NCI-H1694 treated with DMSO at 0.1 percent for 48 hours (cell line): ENCODE measurements at places on chromosomes 7 and 10.

- DNase-seq: no peak
Measured at GRCh38 chr10:110737886-110738634, 93.9 kb downstream of the RBM20 start.

GRCh38 chr7:23067271-23067670 is 38.3 kb upstream of the KLHL7 start:
- DNase-seq: no peak

GRCh38 chr10:13771992-13772391 is 185.2 kb downstream of the PRPF18 start:
- DNase-seq: no peak

DNA sequence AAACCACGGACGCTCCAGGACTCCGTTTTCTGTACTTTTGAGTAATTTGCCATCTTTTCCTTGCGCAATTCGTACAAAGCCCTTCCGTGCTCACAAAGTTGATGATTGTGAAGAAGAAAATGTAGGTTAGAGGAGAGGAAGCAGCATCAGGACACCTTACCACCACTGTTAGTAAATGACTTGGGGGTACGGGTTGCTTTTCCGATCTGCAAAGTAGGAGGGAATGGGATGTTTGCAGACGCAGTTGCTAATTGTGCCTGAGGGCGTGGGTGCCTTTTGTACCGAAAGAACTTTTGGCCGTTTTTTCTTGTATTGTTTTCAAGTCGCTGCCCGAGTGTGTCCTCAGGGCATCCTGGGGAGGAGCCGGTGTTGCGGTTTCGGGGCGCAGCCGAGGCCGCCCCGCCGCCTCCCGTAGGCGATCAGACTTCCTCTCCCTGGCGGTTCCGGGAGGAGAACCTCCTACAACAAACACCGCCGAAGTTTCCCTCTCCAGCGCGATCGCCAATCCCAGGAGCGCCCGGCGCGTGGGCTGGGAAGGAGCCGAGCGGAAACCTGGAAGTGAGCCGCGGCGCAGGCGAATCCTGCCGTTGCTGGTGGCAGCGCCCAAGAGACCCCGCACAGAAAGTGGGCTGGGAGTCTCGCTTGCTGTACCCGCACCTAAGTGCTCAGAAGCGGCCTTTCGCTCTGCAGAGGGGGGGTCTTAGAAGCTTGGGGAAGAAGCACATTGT is 1.0 kb downstream of the PRR15 start:
- peak; percentile 27 for DNase-seq

DNA sequence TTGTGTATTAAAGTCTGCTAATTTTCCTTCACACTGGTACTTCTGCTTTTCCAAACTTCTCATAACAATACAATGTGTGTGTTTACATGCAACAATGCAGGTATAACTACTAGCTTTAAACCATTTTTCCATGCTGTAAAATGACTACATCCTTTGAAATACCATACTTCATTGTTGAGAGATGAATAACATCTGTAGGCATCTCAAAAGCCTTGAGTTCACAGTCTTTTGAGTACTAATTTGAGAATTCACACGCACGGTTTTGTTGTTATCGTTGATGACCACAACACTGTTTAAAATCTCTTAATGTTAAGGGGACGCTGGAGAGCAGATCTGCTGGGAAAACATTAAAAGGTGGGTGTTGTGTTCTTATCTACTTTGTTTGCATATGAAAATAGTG is 37.4 kb downstream of the SEMA3A start:
- no peak for DNase-seq

DNA sequence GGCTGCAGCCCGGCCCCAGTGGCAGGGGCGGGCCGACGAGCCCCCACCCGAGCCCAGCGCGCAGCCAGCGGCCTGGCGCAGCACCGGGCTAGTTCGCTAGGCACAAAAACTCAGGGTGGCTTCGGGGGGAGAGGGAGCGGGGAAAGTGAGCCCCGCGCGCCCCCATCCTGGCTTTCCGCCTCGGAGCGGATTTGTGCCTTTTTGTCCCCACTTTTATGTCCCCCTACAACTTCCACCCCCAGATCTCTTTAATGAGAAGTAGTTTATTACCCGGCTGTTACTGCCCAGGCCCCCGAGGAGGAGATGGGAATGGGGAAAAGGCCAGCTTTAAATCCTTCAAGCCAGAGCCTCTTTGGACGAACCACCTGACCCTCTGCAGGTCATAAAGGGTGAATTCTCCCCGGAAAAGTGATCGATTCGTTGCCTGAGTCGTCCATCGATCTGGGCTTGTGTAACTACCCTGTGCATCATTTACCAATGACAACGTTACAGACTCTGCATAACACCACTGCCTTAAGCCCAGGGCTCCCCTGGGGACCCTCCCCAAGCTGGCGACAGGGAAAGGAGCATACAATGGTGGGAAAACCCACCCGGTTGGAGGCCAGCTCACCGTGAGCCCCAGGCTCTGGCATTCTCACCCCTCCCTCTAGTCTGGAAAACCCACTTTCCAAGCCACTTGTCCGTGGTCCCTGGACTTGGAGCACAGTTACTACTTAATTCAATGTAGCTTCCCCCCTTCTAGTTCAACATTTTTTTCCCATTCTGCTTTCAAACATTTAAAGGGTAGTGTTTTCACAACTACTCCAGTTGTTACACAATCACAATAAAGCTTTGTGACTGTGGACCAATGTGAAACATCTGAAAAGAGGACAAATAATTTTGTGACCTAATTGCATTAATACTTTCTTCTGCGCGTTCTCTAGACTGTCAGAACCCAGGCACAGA is 748 bp upstream of the SH3PXD2A start:
- DNase-seq: no peak
